AML-193 (cell line): ENCODE measurements at places on chromosomes 1 and 21.

GRCh38 chr1:86852289-86852688, 61.6 kb downstream of the SELENOF start:
- no peak for DNase-seq

DNA sequence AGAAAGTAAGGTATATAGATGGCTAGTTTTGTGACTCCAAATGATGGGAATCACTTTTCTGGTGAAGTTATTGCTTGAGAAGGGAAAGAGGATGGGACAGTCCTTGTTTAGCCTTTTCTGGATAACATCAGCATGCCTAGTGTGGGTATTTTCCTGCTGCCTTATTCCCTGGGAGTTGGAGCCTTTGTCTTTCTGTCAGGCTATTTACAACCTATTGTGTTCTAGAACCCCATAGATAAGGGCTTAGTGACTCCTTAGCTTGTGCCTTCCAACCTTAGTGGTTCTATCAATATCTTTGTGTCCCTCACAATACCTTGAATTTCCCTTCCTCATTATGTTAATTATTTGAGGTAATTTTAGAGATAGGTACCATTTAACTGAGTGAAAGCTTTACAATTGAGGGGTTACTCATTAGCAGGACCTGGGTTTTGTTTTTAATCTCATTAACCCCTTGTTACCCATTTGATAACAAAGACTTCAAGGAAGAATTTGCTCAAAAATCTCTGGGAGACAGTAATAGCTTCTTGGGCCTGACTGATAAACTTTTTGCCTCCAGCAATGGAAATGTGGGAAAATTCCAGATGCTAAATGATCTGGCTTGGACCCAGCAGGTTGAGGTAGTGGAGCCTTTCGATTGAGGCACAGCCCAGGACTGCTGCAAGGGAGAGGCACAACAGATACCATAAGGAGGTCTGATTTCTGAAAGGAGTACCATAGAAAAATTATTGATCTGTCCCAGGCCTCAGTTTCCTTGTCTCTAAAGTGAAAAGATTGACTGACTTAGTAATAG, 49.0 kb downstream of the CACHD1 start:
- DNase-seq: no peak

- DNase-seq: no peak
Observed at GRCh38 chr1:101392552-101392951, 155.7 kb downstream of the S1PR1 start.

- DNase-seq: no peak
Observed at GRCh38 chr1:54404939-54405897, 976 bp downstream of the SSBP3 start.

GRCh38 chr1:59016390-59016789, 232.5 kb upstream of the JUN start:
- DNase-seq: no peak

GRCh38 chr21:30962013-30962412, 76.3 kb downstream of the KRTAP19-8 start:
- no peak for DNase-seq

GRCh38 chr1:55300975-55301374, 85.8 kb upstream of the USP24 start:
- DNase-seq: no peak

DNA sequence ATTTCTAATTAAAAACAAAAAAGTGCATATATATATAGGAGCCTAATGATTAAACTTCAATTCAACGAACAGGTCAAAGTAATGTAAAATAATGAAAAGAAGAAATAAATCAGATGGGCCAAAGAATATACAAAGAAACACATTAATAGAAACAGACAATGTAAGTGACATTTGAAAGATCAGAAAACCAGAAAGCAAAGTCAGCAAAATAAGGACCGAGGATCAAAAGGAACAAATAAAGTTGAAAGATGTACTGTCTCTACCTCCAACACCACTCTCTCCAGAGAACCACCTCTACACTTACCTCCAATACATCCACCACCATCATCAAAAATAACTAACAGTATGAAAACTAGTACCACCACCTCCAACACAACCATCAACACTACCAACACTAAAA, 1226.3 kb upstream of the NCAM2 start:
- DNase-seq: no peak

- no peak for DNase-seq
Observed at GRCh38 chr21:31872452-31873274, at the start of gene HUNK. TSS of gene HUNK (plus strand) at chr21:31873020. CDS start at chr21:31873675, 655 bp downstream.

DNA sequence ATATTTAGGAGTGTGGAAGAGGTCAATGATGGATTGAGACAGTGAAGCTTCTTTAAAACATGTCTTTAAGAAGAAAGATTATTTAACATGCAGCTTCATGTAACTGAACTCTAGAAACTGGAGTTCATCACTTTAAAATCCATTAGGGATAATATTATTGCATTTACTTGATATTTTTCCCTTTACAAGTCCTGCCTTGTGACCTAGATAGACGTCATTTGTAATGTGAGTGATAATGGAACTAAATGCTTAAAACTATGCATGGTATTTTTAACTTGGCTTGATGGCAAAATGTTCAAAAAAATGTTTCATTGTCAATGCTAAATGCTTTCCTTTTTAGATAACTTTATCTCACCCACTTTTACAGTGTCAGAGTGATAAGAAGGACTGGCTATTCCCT, 723.7 kb downstream of the RWDD3 start:
- DNase-seq: no peak

- DNase-seq: no peak
Observed at GRCh38 chr1:210394281-210394821, 65.6 kb downstream of the HHAT start.

DNA sequence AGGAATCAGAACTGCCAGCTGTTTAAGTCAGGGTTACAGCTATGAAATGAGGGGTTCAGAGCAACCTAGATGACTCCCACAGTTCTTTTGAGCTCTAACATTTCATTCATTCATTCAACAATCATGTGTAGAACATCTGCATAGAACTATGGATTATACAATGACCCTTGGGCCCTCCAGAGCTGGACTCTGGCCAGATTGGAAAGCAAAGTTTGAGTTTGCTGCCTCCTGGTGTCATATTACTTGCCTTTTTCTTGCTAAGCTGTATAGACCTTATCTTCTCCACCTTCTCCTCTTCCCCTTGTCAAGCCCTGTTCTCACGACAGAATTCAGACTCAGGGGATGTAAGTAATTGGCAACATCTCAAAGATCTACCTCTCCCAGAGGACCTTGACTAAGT, 4.0 kb downstream of the CASQ2 start:
- peak; percentile 8 for DNase-seq

GRCh38 chr1:93815366-93816110, 63.5 kb downstream of the DNTTIP2 start:
- no peak for DNase-seq
